Stimulated activated CD4-positive, alpha-beta T cell treated with anti-CD3 and anti-CD28 coated beads, TNF-alpha, amount 100 ng/mL, for 4 hours (primary cell): ENCODE measurements at places on chromosomes 3 and 15.

GRCh38 chr15:96309143-96309660 is 21.3 kb upstream of the NR2F2 start:
- DNase-seq: no peak

DNA sequence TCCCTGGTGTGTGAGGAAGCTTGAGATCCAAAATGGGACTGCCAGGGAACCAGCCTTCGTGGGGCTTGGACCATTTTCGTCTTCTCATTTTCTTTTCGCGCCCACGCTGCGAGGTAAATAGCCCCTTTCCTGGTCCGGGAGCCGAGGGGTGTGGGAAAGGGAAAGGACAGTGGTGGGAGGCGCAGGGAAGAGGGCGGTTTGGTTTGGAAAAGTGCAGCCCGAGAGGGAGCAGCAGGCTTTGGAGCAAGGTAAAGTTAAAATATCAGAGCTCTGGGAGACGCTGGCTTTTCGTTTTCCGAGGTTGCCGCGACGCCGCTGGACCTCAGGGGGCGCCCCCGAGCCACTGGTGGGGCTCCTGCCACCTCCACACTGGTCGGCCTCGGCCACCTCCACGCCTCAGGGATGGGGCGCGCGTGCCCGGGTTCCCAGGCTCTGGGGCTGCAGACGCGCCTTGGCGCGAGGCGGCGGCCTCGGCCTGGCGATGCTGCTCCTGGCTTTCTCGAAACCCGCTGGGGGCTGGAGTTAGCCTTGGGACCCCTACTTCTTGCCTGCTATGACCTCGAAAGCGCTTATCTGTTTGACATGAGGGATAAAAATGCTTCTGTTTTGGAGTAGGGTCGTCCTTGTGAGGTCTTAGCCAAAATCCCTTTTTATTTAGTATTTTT is 3.2 kb downstream of the PTPRG start:
- no peak for DNase-seq

GRCh38 chr15:33296856-33297255 is 13.9 kb upstream of the RYR3 start:
- DNase-seq: no peak

- no peak for DNase-seq
Observed at GRCh38 chr3:190375671-190376070, 12.3 kb upstream of the CLDN16 start.

GRCh38 chr3:115961380-115961779 is 338.1 kb downstream of the GAP43 start:
- no peak for DNase-seq

DNA sequence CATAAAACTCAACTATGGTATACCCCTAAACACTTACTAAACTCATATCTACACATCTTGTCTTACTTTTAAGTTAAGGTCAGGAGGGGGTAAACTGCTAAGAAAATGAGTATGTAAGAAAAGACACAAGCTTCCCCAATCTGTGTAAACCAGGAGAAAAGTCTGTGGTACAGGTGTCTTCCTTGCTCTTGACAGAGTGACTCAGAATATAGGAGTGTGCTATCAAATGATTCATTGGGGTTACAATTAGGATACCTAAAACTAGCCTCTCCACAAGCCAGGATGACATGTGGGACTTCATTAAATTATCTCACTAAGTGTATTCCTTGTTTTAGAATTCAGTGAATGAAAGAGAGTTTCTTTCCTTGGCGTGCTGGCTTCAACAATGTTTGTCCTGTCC is 274.8 kb downstream of the BBX start:
- no peak for DNase-seq

GRCh38 chr3:4864503-4864902 is 114.7 kb upstream of the BHLHE40 start:
- DNase-seq: no peak
